ENCODE measurements at places on chromosomes 11 and 22.

- DNase-seq, result no peak
These were observed 11.0 kb upstream of the CCDC34 start for GRCh38 chr11:27373856-27374602.

DNA sequence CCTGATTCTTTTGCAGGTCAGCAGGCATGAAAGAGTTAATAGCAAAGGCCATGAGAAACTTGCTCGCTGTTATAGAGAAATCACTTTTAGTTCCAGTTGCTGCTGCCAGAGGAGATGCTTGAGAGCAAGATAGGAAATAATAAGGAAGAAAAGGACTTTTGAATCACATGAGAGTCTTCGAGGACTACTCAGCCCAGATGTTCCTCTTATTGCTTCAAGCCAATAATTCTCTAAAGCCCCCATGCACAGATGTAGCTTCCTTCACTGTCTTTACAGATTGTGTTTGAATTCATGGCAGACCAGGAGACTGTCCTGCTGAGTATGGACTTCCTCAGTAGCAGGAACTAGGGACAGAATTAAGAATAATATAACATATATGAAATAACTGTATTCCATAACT lies 50.1 kb upstream of the OLFML1 start:
- DNase-seq, result no peak

- no peak for DNase-seq
These were observed 445 bp downstream of the SYTL2 start for GRCh38 chr11:85810521-85810870.

GRCh38 chr11:86802601-86803051 lies 2.3 kb downstream of the PRSS23 start:
- DNase-seq, result no peak

DNA sequence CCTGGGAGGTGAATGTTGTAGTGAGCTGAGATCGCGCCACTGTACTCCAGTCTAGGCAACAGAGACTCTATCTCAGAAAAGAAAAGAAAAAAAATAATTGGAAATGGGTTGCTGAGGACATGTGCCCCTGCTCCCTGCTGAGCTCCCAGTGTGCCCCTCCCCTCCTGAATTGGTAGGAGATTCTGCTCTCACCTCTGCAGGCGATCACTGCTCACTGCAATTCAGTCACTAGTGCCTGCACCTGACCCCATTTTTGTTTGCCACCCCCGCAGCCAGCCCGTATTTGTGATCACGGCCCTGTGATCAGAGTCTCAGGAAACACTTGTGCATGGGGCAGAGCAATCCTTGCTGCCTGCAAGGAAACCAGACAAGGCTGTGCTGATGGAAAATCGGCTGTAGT lies 16.3 kb upstream of the SEC14L3 start:
- DNase-seq, result no peak

- DNase-seq, result no peak
These were observed 24.9 kb downstream of the CHEK2 start for GRCh38 chr22:28716686-28717085.

DNA sequence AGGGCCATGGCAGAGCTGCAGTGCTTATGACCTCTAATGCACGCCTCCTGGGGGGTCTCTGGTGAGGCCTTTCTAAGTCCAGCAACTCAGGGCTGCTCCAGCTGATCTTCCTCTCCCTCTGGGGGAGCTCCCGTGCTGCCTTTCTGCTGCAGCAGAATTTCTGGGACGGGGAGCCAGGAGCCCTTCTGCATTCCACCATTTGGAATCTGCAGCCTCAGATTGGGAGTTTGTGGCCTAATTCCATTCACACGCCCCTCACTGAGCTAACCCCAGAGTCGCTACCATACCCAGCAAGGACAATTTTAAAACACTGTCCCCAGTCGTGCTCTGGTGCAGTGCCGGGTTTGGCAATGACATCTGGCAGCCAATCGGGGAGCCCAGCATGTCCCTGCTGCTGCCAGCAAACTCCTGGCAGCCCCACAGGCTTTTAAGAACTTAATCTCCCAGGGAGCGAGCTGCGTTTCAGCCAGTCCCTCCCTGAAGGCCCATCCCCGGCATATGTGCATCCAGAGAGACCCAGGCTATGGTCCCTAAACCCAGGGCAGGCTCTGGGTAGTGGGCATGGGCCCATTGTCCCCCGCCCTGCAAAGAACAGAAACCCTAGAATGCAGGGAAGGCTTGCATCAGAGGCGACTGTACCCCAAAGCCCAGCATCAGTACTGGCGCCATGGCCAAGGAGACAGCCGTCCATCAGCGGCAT lies 4.7 kb downstream of the SHANK2 start:
- DNase-seq, result no peak

DNA sequence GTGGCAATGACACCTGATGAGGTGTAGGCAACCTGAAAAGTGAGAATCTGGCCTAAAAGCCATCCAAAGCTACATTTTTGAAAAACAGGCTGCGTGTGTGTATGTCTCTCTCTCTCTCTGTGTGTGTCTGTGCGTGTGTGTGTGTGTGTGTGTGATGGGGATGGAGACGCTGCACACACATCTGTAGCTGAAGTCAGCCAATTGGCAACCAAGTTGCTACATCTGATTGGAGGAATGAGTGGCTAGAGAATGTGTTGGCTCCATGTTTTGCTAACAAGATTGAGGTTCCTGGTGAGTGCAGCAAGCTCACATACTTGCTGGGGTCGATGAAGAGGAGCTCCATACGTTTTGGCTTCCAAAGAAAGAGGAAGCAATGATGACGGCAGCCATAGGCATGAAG lies 311.4 kb upstream of the NCAM1 start:
- DNase-seq, result no peak

- no peak for DNase-seq
These were observed 214.6 kb downstream of the DSCAML1 start for GRCh38 chr11:117582433-117582832.

DNA sequence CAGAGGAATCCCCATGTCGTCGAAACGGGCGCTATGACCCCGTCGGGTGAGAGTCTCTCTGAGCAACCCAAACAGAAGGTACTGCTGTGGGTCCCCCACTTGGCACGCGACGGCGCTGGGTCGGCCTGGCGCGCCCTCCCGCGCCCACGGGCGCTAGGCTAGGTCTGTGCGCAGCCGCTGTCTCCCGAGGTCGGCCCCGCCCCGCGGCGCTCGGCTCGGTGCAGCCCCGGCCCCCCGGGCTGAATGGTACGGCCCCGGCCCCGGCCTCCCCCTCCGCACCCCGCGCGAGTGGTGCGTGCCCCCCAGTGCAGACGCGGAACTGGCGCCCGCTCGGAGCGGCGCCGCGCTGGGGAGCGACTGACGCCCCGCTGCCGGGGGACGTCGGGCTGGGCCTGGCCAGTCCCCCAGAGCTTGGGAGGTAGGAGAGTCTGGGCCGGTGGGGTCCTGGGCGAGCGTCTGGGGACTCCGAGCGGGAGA lies at the start of gene MADD:
MADD (plus strand) TSS at position 305 of the 477 bp plus-strand sequence.
- peak; percentile 95 for DNase-seq

DNA sequence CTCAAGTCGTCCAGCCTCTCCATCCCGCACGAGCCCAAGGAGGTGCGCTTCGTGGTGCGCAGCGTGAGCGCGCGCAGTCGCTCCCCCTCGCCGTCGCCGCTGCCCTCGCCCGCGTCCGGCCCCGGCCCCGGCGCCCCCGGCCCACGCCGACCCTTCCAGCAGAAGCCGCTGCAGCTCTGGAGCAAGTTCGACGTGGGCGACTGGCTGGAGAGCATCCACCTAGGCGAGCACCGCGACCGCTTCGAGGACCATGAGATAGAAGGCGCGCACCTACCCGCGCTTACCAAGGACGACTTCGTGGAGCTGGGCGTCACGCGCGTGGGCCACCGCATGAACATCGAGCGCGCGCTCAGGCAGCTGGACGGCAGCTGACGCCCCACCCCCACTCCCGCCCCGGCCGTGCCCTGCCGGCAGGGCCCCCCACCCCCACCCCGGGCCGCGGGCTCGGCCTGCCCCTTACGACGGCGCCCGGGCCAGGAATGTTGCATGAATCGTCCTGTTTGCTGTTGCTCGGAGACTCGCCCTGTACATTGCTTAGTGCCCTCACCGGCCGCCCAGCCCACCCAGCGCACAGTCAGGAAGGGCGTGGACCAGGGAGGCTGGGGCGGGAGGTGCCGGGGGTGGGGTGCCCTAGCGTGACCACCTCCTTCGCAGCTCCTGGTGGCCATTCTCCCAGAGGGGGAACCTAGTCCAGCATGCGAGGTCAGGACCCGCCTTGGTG lies 6.9 kb upstream of the ACR start:
- no peak for DNase-seq

DNA sequence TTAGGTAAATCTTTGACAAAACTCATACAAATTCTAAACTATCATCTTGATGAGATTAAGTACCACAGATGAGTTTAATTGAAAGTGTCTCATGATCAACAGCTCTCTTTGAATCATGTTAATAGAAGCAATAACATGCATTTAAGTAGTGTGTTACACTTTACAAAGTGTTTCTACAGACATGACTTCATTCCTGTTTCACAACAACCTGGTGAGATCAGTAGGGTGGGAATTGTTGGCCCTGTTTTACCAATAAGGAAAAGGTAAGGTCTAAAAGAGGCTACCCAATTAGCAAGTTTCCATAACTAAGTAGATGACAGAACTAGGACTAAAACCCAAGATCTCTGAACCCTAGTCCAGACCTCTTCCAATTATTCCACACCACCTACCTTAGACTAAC lies 12.7 kb upstream of the PRSS23 start:
- DNase-seq, result no peak

DNA sequence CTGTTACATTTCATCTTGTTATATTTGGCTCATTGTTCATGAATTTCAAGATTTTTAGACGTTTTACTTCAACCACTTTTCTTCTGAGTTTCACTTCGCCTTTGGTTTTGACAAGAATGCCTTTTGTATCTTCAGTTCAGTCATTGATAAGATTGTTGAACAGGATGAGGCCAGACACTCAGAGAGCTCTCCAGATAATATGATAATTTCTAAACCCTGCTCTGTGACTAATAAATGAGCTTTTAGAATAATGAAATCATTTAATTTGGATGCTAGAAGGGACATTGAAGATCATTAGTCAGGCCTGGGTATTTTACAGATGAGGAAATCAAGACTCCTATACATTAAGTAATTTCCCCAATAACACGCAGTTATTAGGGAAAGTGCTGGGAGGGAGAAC lies 37.2 kb upstream of the GRAMD1B start:
- DNase-seq, result no peak

DNA sequence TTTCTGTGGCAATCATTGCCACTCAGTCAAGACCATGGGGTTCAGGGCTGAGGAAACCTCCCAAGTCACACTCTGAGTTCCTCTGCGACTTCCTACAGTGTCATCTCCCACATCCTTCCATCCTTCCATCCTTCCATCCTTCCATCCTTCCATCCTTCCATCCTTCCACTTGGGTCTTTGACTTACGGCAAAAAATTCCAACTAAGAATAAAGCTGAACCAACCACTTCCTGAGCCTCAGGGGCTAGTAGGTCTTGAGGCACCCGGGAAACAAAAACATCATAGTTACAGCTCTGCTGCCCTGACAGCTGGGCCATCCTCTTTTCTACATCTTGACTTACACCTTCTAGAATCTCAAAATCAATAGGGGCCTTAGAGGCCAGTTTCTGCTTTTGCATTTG lies 32.1 kb downstream of the EHF start:
- DNase-seq, result no peak

- DNase-seq, result no peak
These were observed 8.5 kb downstream of the RAB30 start for GRCh38 chr11:83063073-83063754.

DNA sequence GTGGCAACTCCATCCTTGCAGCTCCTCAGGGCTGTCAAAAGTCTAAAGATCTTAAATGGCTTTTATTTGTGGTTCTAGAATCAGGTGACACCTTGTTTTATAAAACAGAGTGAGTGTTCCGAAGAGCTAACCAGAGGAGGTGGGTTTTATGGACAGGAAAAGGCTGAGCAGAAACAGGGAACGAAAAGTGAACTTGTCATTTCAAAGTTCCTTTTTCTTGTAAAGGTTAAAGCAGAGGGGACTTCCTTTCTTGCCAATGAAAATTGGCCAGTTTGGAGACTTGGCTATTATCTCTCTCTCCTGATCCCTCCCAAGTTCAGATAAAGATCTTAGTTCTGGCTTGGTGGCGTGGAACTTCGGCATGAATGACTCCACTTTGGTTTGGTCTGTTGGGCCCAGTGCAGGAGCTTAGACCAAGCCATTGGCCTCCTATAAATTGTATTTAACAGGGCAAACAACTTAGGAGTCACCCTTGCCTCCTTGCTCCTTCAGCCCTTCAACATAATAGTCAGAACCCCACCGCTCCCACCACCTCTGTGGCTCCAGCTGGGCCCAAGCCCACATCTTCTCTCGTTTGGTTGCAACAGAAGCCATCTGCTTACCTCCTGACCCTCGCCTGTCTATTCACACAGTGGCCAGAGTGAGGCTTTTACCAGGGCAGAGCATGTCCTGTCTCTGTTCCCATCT lies 102.4 kb upstream of the THY1 start:
- no peak for DNase-seq

GRCh38 chr11:17559341-17560087 lies 12.5 kb downstream of the OTOG start:
- DNase-seq, result no peak

DNA sequence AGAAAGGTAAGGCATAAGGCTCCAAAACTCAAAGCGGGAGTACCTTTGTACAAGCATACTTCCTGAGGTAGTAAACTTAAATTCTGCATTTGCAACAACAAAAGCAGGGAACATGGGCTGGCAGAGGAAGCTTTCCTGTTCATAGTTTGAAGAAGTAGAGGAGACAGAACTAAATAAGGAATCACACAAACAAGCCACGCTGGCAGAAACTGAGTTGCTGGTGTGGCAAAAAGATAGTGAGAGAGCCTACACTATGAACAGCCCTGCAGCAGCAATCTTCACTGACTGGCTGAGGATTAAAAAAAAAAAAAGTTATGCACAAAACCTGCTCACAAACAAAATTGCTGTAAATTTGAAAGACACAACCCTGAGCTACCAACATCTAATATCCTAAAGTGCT lies 46.5 kb downstream of the FCHSD2 start:
- DNase-seq, result no peak

DNA sequence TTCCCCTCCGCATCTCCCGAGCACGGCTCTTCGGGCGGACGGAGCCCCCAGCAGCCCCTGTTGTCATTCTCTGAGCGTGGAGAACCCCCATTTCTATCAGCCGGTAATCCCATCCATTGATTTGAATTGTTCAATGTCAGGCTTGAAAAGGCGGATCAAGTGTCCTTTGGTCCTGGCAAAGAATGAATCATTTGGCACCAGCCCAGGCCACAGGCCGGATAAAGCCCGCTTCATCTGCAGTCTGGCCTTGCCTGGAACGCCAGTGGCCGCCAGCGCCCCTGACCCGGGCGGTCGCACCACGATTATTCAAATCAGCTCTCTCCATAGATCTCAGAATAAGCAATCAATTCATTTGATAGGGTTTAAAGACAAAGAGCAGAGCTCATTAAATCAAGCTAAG lies 188.9 kb downstream of the BRD1 start:
- DNase-seq, result no peak

GRCh38 chr11:125454047-125454446 lies 42.0 kb downstream of the FEZ1 start:
- DNase-seq, result no peak

- DNase-seq, result no peak
These were observed 355.9 kb downstream of the BUD13 start for GRCh38 chr11:116416852-116417251.
